ENCODE measurements at places on chromosomes 13 and 19. TPM values are rescaled to one million over a fixed set of nuclear protein-coding genes. Genes with fewer than 3 reads are reported as not detected.

Gene CD37
- total RNA-seq, result 137 TPM

Gene PRX
- total RNA-seq, result 1.2 TPM

Gene KCNN1
- 0.25 TPM for total RNA-seq

Gene BEST2
- not detected for total RNA-seq

Gene URI1
- total RNA-seq, result 71.1 TPM

Gene LHB
- not detected for total RNA-seq

Gene VSTM2B
- not detected for total RNA-seq

Gene ZNF345
- total RNA-seq, result 3.6 TPM

Gene RUBCNL
- 0.74 TPM for total RNA-seq

Gene KCNRG
- 0.18 TPM for total RNA-seq

Gene PHLDB3
- 17.5 TPM for total RNA-seq

Gene ZNF816
- total RNA-seq, result 12.6 TPM

Gene MED4
- total RNA-seq, result 53.6 TPM

Gene ZNF442
- 1.8 TPM for total RNA-seq

Gene ZNF135
- 1.2 TPM for total RNA-seq

Gene ZNF709
- 1.6 TPM for total RNA-seq

Gene KLK10
- total RNA-seq, result not detected

Gene SSC5D
- 0.70 TPM for total RNA-seq

Gene SLC17A7
- 0.23 TPM for total RNA-seq

Gene ZNF540
- total RNA-seq, result 1.7 TPM

Gene ERICH6B
- not detected for total RNA-seq

Gene IQCN
- 0.69 TPM for total RNA-seq

Gene C19orf33
- not detected for total RNA-seq

Gene NCAN
- total RNA-seq, result not detected

Gene RUVBL2
- total RNA-seq, result 176 TPM

Gene OLFM2
- 2.7 TPM for total RNA-seq

Gene ZNF729
- total RNA-seq, result not detected

Gene CASP14
- total RNA-seq, result not detected

Gene PSG11
- total RNA-seq, result not detected

Gene PSPN
- 1.4 TPM for total RNA-seq

Gene FFAR1
- total RNA-seq, result not detected

Gene ZNF491
- total RNA-seq, result 0.76 TPM

Gene SCN1B
- total RNA-seq, result 0.90 TPM

Gene PDX1
- total RNA-seq, result not detected

Gene LRRC25
- total RNA-seq, result not detected

Gene CACNG6
- not detected for total RNA-seq

Gene LNX2
- total RNA-seq, result 4.5 TPM

Gene CGB2
- not detected for total RNA-seq

Gene C2CD4C
- 0.13 TPM for total RNA-seq

Gene WASF3
- 0.07 TPM for total RNA-seq

Gene ABHD17A
- 113 TPM for total RNA-seq

Measured in activated CD8-positive, alpha-beta T cell treated with anti-CD3 and anti-CD28 coated beads for 36 hours (primary cell).